DMS153 (cell line): ENCODE measurements at places on chromosomes 12 and 14.

DNA sequence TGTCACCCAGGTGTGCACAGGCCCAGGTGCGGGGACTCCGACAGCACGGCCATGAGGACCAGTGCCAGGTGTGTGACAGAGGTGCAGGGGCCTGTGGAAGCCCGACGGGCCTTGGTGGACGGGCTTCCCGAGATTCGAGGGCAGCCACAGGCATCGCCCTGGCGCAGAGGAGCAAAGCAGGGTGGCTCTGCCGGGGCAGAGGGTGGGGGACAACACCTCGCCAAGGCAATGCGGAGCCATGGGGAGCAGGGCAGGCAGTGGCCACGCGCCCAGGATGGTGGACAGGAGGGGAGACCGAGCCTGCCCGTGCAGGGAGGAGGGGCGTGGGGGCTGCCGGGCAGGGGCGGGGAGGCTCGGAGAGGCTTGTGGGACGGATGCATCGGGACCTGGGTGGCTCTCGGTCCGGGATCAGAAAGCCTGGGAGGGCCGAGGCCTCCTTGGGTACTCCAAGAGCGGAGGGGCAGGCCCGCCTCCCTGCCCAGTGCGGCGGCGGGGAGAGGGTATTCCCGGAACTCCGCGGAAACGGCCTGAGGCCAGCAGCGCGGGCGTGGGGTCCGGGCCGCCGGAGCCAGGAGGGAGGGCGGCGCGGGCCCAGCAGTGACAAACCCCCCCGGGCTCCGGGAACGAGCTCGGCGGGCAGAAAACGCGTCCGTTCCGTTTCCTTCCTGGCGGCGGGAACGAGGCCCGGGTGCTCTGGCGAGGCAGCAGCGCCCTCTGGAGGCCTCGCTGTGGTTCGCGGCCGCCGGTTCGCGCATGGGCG lies 1.6 kb downstream of the TMEM121 start:
- DNase-seq: no peak

DNA sequence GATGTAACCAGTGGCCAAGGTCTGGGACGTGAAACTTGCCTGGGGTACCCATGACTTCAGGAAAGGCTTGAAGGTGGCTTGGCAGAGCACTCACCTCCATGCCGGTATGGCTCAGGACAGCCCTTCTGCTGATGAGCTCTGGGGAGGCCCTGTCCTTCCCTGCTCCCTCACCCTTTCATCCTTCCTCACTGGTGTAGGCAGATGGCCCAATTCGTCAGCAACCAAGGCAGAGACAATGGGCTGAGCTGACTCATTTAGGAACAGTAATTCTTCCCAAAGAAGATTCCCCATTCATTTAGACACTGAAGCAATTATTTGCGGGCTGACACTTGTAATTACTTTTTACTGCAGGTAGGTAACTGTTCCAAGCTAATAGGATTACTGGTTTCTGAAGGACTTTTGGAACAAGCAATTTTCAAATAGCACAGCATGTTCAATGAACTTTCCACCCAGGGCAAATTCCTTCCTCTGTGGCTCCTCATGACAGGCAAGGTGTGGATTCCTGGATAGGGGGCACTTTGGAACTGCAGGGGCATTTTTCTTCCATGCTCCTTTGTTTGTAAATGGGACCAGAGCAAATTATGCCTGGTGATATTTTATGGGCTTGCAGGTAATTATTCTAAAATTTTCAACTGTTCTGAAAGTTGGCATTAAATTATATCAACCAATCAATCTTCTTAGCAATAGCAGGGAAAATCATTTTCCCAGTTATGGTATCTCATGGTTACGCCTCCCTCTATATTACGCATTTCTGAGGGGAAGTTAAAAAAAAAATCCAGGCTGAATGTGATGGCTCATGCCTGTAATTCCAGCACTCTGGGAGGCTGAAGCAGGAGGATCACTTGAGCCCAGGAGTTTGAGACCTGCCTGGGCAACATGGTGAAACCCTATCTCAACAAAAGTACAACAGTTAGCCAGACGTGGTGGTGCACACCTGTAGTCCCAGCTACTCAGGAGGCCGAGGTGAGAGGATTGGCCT lies 24.1 kb upstream of the NRDE2 start:
- DNase-seq: no peak

DNA sequence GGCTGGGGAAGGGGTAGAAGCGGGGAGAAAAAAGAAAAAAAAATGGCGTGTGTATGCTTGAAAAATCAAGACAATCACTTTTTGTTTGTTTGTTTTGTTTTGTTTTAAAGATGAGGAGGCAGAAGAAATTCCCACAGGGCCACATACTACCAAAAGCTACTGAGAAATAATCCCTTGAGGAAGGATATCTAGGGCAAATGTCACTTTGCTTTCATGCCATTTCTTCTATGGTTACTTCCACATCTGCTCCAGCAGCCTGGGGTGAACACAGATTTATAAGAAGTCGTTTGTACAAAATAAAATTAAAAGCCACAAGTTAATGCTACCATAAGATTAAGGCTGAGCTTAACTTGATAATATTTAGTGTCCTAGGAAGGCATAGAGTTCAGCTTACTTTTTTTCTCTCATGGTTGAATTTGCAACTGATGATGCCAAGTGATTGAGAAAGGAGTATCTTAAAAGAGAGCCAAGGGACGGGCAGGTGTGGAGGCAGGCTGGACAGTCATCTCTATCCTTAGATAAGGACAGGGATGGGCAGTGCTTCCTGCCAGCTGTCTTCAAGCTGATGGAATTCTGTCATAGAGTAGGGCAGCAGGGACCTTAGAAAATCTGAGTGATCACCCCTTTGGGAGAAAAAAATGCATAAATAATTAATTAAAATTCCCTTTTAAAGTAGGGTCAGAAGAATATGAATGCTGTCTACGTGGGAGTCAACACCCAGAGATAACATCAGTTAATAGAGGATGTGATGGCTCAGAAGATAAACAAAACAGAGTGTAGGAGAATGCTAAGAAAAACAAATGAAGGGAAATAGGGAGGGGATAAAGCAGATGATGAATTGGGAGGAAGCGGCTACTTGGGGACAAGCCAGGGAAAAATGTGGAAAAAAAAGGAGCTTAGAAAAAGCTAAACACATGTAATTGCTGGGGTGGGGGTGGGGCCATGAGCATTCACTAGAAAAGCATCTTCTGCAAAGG lies 57.1 kb downstream of the DYRK2 start:
- no peak for DNase-seq

GRCh38 chr12:70842136-70842535 lies 78.4 kb downstream of the PTPRR start:
- no peak for DNase-seq

DNA sequence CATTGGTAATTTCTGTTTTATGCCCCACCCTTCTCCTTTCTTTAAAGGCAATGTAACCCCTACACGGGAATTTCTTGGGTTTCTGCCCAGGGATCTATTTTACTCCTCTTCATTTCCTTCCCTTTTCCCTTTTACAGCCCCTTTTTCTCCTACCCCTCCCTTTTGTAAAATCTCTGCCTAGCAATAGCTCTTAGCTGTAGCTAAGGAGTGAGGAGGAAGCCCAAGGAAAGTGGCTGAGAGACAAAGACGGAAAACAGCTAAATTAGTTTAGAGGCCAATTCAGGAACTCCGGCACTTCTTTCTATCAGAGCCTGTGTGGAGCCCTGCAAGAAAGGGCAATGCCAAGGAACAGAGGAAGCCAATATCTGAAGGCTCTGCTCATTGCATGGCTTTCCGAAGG lies 40.3 kb downstream of the SOCS2 start:
- DNase-seq: no peak

GRCh38 chr14:100648474-100649172 lies 61.4 kb upstream of the BEGAIN start:
- DNase-seq: no peak
